Thymus (tissue), 14 donors: ENCODE measurements at places on chromosomes 13 and 19.
A peak's percentile ranks its signal among the peaks of the same experiment; 100 is the strongest.

DNA sequence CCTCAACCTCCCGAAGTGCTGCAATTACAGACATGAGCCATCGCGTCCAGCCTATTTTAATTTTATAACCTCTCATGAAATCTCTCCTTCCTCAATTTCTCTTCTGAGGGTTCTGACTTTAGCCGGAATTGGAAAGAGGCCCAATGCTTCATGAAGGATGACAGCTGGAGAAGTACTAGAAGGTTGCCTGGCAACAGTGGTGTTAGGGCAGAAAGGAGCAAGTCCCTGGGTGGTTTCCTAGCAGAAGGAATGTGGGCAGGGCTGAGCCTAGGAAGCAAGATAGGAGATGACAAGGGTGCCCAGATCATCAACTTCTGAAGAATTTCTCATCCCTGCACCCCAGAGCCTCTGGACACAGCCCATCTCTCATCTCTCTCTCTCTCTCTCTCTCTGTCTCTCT lies 25.8 kb downstream of the CACNG6 start:
- H3K4me3 ChIP-seq = no peak overlapping the region
- no peaks in the 10 kb centered on the region for H3K36me3 ChIP-seq

DNA sequence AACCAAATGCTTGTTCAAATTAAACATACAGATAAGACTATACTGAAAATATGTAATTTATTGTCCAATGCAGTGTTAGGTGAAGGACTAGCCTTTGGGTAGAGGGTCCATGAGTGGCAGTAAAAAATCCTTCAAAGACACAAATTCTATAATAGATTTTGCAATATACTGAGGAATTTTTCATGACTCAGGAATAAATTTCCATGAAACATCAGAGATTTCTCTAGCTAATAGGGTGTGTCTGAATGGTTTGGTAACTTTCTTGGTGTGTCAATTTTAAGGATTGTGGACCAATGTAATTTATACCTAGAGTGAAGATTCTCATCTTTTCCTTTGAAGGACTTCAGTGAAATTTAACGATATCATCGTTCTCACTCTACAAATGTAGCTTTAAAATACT lies 546.7 kb downstream of the SLITRK5 start:
- H3K36me3 ChIP-seq = no peaks in the 10 kb centered on the region
- no peak for DNase-seq
- no peak overlapping the region for H3K4me3 ChIP-seq
- no peaks in the 10 kb centered on the region for H3K27me3 ChIP-seq
- H3K4me1 ChIP-seq = no peaks in the 10 kb centered on the region

DNA sequence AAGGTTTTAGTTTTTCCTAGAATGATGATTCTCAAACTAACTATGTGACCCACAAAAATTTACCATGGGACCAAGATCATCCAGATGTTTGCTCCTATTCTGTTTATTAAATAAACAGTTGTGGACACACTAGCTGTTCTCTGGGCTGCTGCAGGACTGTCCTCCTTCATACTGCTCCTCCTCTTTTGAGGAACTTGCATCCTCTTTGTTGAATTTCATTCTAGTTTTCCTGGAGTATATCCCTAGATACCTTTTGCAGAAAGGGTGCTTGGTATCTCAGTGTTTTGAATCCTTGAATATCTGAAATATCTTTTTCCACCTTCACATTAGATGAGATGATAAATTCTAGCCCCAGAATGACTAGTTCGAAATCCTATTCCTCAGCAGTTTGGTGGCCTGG lies 24.1 kb downstream of the VASP start:
- no peak for DNase-seq
- H3K4me3 ChIP-seq = no peak overlapping the region
- no peaks in the 10 kb centered on the region for H3K27me3 ChIP-seq
- H3K36me3 ChIP-seq = peaks cover under 1% of the 10 kb centered on the region

GRCh38 chr13:112194167-112194530 lies 127.2 kb downstream of the SOX1 start:
- no peak for DNase-seq
- no peaks in the 10 kb centered on the region for H3K36me3 ChIP-seq
- no peak overlapping the region for H3K4me3 ChIP-seq
- no peaks in the 10 kb centered on the region for H3K27me3 ChIP-seq

- H3K27me3 ChIP-seq = no peaks in the 10 kb centered on the region
- H3K4me3 ChIP-seq = no peak overlapping the region
- no peaks in the 10 kb centered on the region for H3K36me3 ChIP-seq
- no peak for DNase-seq
- no peaks in the 10 kb centered on the region for H3K4me1 ChIP-seq
Measured at GRCh38 chr13:77449265-77449664, 86.2 kb upstream of the SCEL start.

DNA sequence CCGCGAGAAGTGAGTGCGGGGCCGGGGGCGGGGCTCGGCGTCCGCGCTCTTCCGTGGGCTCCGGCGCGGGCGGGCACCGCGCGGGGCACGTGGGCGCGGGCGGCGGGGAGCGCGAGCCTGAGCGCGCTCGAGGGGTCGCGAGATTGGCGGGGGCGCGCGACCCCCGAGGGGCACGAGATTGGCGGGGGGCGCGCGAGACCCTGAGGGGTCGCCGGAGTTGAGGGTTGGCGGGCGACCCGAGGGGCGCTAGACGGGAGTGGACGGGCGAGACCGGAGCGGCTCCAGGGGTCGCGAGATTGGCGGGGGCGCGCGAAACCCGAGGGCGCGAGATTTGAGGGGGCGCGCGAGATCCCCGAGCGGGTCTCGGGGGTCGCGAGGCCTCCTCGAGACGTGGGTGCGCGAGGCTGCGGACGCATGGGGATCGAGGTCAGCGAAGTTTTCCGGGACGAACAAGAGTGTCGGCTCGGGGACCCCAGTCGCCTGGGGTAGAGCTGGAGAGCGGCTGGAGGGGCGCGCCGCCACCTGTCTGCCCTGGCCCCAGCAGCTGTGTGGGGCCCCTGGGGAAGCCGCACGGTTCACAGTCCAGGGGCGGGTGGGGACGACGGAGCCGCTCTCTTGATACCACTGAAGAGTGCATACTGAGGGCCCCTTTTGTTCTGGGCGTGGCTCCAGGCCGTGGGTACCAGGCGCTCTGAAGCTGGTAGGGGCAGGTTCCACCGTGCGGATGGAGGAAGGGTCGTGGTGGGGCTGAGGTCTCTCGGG lies 682 bp downstream of the SSBP4 start:
- no peaks in the 10 kb centered on the region for H3K36me3 ChIP-seq
- H3K27ac ChIP-seq = no peak overlapping the region
- peaks cover 22% of the 10 kb centered on the region for H3K27me3 ChIP-seq
- H3K4me3 ChIP-seq = peak overlapping the region; percentile 66
- peaks cover 92% of the 10 kb centered on the region for H3K4me1 ChIP-seq
- no peak for DNase-seq

GRCh38 chr13:82436099-82436585 lies 1446.1 kb downstream of the SLITRK1 start:
- no peak for DNase-seq
- H3K36me3 ChIP-seq = no peaks in the 10 kb centered on the region
- no peak overlapping the region for H3K27ac ChIP-seq
- no peaks in the 10 kb centered on the region for H3K27me3 ChIP-seq
- no peaks in the 10 kb centered on the region for H3K4me1 ChIP-seq
- H3K4me3 ChIP-seq = no peak overlapping the region

DNA sequence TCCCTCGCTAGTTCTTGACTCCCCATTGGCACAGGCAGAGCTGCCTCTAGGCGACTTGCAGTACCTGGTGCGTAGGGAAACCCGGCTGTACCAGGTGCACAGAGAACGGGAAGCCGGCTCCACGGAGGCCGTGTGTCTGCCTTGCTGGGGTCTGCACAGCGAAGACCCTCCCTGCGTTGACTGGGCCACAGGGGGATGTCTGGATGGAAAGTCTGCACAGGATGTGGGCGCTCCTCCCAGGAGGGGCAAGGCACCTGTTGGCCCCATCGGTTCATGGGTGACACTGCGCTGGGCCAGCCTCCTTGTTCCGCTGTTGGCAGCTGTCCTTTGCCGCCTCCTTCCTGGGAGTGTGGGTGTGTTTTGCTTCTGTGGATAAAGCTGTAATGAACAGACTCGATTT lies 138.3 kb downstream of the TEX29 start:
- H3K27ac ChIP-seq = no peak overlapping the region
- no peaks in the 10 kb centered on the region for H3K4me1 ChIP-seq
- H3K4me3 ChIP-seq = no peak overlapping the region
- H3K27me3 ChIP-seq = peaks cover 9% of the 10 kb centered on the region
- H3K36me3 ChIP-seq = no peaks in the 10 kb centered on the region

DNA sequence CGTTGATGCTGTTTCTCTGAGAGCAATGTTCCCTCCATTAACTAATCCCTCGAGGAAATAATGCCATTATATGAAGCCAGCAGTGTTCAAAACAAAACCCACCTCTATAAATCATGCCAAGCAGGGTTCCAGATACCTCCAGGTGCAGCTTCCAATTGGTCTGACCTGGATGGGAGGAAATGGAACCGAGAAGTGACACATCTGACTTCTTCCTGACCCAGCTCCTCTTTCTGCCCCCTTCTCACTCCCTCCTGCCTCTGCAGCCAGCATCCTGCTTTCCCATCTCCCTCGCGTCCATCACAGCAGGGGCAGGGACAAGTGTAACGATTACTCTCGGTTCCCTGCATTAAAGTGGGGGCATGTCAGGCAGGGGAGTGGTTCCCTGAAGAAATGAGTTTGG lies 37.5 kb downstream of the HSPH1 start:
- H3K36me3 ChIP-seq = no peaks in the 10 kb centered on the region
- no peak overlapping the region for H3K27ac ChIP-seq
- no peak overlapping the region for H3K4me3 ChIP-seq
- H3K4me1 ChIP-seq = peaks cover 40% of the 10 kb centered on the region
- DNase-seq = no peak

GRCh38 chr13:110329258-110329657 lies 22.2 kb downstream of the COL4A2 start:
- no peak overlapping the region for H3K27ac ChIP-seq
- no peak for DNase-seq
- no peaks in the 10 kb centered on the region for H3K36me3 ChIP-seq
- H3K27me3 ChIP-seq = peaks cover 7% of the 10 kb centered on the region
